ENCODE measurements at places on chromosomes 2 and 18. TPM values are rescaled to one million over a fixed set of nuclear protein-coding genes. Genes with fewer than 3 reads are reported as not detected.

Gene SETBP1
- polyA plus RNA-seq, result 35.3 TPM

DNA sequence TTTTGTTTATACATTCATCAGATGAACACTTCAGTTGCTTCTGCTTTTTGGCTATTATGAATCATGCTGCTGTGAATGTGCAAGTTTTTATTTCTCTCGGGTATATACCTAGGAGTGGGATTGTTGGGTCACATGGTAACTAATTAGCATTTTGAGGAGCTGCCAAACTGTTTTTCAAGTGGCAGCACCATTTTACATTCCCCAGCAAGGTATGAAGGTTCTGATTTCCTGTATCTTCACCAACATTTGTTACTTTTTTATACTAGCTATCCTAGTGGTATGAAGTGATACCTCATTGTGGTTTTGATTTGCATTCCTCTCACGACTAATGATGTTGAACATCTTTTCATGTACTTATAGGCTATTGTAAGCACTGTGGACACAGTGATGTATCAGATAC lies 53.9 kb downstream of the DYNC1I2 start:
- no peak for DNase-seq

DNA sequence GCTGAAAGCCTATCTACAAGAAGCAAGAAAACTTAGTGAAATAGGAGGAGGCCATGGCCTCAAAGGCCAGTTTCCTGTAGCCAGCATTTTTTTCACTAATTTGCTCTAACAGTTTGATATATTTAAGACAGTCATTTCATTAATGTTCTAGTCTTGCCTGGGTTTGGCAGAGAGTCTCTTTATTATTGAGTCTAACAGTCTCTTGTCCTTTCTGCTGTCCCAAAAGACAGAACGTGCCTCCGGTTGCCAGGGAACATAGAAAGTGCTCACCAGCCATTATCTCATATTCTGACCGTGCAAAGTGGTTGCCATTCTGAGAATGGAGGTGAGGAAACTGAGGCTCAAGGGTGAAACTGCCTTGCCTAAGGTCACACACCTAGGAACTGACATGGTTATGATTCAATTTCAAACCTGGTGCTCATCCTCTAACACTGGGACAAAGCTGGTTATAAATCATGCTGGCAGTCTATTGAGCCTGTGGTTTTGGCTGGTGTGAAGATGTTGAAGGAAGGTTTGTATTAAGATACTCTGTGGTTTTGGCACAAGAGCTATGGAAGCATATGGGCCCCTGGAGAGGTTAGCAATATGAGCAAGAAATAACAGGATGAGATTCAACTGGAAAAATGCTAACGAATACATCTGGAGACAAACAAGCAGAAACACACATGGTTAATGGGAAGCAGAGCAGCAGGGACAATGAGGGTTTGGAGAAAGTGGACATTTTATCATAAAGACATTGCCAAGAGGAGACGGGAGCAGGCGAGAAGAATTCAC lies 903.3 kb upstream of the KLHL29 start:
- no peak for DNase-seq

GRCh38 chr2:223470602-223471001 lies 131.6 kb downstream of the SCG2 start:
- no peak for DNase-seq

DNA sequence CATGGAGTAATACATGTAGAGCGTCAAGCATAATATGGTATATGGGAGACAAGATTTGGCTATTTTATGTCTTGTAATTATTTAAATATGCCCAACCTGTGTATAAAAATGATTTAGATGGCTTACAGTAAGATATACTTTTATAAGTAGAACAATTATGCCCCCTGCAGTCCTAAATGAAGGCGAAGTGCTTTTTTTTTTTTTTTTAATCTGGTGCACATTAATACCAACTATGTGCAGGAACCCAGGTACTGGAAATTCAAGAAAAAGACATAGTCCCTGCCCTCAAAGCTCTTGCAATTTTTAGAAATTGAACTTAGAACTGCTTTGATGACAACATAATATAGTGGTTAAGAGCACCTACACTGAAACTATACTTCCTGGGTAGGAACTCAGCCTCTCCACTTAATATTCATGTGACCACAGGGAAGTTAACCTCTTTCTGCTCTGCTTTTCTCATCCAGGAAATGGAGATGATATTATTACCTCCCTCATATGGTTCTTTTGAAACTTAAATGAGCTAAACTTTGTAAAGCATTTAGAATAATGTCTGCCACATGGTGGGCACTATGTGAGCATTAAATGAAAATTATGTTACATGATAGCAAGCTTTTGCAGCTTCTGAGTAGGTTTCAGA lies 38.1 kb downstream of the AFTPH start:
- DNase-seq, result no peak

DNA sequence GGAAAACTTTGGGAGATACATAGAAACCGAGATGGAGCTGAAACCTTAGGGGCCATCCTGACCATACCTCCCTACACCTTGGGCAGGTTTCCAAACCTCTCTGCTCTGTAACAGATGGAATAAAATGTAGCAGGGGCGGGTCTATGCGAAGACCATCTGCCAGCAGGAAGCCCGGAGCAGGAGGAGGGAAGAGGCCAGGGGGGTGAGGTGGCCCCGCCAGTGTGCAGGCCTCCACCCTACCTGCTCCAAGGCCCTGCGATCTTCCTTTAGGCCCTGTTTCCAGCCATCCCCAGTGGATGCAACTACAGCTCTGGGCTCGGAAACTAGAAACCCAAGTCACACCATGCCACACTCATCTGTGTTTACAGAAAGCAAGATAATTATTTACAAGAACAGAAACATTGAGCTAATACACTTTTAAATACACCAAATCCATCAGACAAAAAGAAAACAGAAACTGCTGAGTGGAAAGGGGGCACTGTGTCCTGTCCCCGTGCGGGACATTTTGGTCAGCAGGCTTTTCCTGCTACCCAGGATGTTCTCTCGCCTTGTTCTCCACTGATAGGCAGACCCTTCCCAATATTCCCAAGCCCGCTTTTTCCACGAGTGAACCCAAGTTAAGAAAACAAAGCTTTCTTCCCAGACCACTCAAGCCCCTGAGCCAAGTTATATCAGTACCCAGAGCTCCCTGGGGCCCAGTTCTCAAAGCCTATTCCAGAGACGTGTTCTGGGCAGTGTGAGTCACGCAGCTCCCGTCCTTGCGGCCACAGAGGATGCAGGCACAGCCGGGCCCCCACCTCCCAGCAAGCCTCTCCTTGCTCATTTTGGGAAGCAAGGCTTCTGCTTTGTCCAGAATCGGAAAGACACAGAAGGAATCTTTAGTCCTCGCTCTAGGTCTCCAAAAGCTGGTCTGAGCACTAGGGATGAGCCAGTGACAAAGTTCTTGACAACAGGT lies 17.3 kb downstream of the CIB4 start:
- DNase-seq, result no peak

DNA sequence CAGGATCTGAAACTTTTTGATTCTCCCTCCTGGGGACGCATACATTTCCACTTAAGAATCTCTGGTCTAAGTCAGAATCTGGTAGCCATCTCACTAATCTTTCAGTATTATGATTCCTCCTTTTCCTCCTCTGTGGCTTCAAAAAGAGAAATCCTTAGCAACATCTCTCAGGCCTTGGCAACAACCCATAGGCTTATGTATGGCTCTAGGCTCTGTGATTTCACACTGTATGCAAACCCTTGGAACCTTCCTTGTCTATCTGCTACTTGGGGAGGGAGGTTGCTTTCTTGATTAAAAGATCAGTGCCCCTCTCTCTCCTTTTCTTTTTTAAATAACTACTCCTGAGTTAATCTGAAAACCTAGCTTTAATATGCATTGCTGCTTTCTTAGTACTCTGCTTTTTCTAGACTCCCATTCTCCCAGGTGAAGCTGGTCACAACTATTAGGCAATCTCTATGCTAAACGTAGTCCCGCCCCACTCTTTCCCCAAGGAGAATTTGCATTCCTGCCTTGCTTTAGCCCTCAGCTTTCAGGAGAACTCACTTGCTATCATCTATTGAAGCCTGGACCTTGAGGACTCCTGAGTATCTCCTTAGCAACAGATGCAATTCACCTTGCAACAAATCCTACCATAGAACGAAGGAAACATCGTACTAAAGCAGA lies 72.2 kb upstream of the L3MBTL4 start:
- no peak for DNase-seq

- no peak for DNase-seq
These were observed 141.7 kb upstream of the CCDC68 start for GRCh38 chr18:55100817-55101457.

GRCh38 chr2:188853307-188853706 lies 120.9 kb upstream of the COL3A1 start:
- DNase-seq, result no peak

DNA sequence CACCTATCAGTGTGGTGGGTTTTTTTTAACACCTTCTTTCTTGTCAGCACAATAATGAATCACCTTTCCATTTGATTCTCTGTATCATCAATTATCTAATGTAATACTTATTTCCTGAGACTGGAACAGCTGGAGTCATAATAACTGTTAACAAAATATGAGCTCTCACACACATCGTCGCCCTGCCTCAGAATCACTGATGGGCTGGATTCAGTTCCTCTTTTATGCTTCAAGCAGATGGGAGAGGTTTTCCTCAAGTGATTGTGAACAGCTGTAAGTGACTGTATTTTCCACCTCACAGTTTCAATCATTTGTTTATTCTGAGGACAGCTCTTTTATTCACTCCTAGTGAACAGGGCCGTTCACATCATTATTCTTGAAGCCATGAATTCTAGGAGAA lies 330.2 kb downstream of the DSC3 start:
- DNase-seq, result no peak

All from left kidney (tissue), 8 donors.